Umbilical cord (tissue), 2 donors: ENCODE measurements at places on chromosomes 7 and 10. TPM values are rescaled to one million over a fixed set of nuclear protein-coding genes. Genes with fewer than 3 reads are reported as not detected.

The LLCFC1 gene
- not detected for total RNA-seq

The SLC37A3 gene
- 73.7 TPM for total RNA-seq

The PROSER2 gene
- total RNA-seq: 4.1 TPM

The OR2A42 gene
- total RNA-seq: 0.48 TPM

The CYP3A7 gene
- total RNA-seq: 1.2 TPM

The UNCX gene
- not detected for total RNA-seq

The FGF8 gene
- 3.4 TPM for total RNA-seq

The PITRM1 gene
- total RNA-seq: 34.7 TPM

The CLRN3 gene
- not detected for total RNA-seq

The SPDYE6 gene
- not detected for total RNA-seq

The SPOCK2 gene
- 0.24 TPM for total RNA-seq

The HMX2 gene
- total RNA-seq: not detected
